ENCODE measurements at places on chromosomes 6 and 20. TPM values are rescaled to one million over a fixed set of nuclear protein-coding genes. Genes with fewer than 3 reads are reported as not detected.

DNA sequence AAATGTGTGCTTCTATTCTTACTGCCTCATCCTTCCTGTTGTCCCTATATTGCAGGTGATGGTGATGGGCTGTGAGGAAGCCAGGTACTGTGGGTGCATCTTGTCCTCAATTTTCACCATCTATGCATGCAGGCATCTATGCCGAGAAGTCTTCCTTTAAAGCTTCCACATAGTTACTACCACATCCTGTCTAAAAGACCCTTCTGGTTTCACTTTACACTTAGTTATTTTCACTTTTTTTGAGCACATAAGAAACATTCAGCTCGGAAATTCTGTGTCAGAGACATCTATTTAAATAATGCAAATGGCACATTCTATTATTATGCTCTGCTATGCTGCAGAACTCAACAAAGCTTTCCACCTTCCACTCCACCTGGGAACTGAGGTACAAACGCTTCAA lies 28.2 kb upstream of the FABP7 start:
- no peak for ATAC-seq

DNA sequence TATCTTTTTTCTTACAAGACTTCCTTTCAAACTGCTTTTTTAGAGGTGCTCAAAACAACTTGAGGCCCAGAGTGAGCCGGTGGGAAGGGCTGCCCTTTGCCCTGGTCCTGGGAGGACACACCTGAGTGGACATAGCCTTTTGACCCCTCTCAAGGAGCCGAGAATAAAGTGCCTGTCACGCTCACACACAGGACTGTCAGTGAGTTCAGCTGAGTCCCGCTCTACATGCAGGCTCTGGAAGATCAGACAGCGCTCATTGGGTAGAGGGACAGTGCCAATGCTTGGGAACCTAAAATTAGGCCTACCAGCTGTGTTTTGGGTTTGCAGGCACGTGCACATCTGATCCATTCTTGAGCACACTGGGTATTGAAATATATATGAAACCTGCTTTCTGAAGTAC lies 387.8 kb downstream of the CD83 start:
- ATAC-seq = no peak

DNA sequence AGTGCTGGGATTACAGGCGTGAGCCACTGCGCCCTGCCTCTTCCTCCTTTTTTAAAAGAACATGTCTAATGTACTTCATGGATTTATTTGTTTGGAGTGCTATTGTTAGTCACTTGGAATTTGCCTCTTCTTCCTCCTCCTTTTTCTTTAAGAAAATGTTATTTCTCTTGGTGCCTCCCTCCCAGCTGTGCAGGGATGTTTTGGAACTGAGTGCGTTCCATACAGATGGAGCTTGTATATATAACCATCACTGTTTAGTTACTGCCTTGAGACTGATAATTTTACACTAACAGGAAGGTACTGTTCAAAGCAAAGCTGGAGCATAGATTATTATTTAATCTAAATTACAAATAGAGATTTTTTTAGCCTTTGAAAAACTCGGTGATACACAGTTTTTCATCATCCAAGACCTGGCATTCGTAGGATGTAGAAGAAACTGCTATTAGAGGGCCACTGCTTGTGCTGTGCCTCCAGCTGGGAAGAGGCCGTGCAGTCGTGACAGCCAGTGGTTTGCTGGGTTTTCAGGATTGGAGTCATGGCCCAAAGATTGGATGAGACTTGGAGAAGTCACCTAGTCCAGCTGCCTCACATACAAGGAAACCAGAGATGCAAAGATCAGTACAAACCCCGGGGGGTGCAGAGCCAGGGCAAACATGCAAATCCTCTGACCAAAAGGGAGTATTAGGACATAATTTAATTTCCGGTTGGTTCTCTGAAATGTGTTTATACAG lies 123.1 kb downstream of the PLEKHG1 start:
- no peak for ATAC-seq

DNA sequence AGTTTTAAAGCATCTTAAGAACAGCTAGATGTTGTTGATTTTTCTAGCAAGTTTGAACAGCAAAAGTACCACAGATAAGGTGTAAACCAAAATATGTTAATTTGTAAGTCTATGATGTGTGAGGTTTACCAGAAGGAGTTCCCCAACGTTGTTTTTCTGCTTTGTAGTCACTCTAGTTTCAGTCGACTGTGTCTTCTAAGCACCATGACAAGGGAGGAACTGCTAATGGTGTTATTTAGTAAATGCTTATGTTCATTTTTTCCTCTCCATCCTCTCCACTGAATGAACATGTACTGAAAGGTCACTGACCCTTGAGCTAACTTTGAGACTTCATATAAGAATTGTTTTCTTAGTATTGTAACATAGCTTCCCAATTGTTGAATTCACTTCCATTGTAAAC lies 3.0 kb downstream of the ENPP3 start:
- no peak for ATAC-seq

GRCh38 chr6:78909391-78909790 lies 42.0 kb downstream of the IRAK1BP1 start:
- peak; percentile 65 for ATAC-seq

Gene SULF2
- 26.4 TPM for total RNA-seq
